ENCODE measurements at places on chromosomes 6 and 20.

GRCh38 chr20:17586250-17586649 lies 16.4 kb downstream of the DSTN start:
- DNase-seq: no peak

DNA sequence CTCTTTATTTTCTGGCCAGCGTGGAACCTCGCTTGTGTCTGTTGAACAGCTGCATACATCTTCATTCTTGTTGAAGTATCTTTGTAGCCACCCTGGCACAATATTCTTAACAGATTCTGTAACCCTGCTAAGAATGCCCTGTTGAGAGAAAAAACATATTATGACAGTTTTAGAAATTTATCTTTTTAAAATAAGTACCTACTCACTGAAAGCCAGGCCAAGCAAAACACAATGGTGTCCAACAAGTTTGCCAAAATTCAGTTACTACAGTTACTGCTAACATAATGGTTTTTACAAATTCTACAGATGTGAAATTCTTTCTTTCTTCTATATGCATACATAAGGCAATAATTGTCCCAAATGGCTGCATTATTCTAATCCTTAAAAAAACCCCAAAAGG lies 18.2 kb downstream of the NUP153 start:
- DNase-seq: no peak

GRCh38 chr6:34584694-34585093 lies 28.6 kb upstream of the SPDEF start:
- no peak for DNase-seq

DNA sequence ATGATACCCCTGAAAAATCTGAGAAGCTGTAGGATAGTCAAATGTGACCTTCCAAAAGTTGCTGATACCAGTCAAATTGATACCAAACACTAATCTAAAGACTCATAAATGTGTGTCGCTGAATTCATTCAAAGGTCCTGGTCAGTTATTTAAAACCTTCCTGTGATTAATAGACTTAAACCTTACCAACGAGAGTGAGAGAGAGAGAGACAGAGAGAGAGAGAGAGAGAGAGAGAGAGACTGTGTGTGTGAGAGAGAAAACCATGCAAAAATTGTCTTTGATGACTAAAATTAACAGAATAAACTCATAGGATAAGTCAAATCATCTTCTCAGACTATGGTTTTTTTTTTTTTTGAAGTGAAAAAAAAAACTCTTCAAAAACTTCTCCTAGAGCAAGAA lies 370.9 kb upstream of the HS3ST5 start:
- DNase-seq: no peak

- no peak for DNase-seq
These were observed 13.2 kb downstream of the GCNT2 start for GRCh38 chr6:10534419-10534762.

DNA sequence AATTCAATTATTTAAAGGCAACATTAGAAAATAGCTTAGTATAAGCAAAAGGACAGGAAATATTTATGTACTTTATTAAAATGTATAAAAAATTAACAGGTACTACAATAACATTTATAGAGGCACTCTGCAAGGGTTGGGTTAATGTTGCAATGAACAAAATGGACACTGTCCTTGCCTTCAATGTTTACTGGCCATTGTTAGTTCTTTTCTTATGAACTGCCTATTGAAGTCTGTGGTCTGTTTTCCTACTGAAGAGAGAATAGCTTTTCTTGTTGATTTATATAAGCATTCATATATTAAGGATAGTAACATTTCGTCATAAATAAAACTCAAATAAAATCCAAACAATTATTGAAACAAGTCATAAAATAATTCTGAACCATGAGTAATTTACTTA lies 135.3 kb upstream of the BEND6 start:
- no peak for DNase-seq

DNA sequence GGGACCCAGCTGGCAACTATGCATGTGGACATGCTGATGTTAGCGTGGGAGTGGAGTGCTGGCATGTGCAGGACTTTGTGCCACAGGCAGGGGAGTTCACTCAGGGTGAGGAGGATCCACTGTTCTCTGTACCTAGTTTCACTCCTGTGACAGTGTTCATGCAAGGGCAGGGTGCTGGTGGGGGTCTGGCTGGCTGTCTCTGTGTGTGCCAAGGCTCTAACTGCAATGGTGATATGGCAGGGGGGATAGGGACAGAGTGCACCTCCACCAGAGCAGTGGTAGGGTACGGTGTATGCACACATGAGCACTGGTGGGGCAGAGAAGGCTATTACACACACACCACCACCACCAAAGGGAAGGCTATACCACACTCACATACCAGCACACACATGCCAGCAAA lies 210.2 kb upstream of the DEFB112 start:
- DNase-seq: no peak

- no peak for DNase-seq
These were observed 24.4 kb upstream of the SLC22A7 start for GRCh38 chr6:43273707-43274106.

GRCh38 chr6:56293781-56294180 lies 46.4 kb upstream of the COL21A1 start:
- no peak for DNase-seq

GRCh38 chr6:138977646-138978167 lies 10.3 kb downstream of the REPS1 start:
- no peak for DNase-seq

GRCh38 chr6:105875974-105876640 lies 210.0 kb upstream of the PRDM1 start:
- no peak for DNase-seq

DNA sequence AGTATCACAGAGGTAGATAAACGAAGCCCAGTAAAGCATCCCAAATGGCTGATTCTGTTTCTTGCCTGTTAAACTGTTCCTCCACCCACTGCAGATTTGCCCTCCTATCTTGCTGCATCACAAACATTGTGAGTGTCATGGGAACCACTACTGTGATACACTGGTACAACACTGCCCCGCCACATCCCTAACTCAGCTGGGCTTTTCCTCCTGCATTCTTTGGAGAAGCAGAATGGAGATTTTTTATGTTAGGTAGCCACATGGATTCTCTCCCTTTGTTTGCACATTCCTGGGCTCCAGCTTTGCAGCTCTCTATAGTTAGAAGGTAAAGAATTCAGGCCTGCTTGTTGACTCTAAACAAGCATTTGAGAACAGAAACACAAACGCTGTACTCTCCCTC lies 234.1 kb downstream of the TMEM242 start:
- DNase-seq: no peak

GRCh38 chr6:110656492-110656891 lies 158.8 kb downstream of the CDK19 start:
- DNase-seq: no peak

- no peak for DNase-seq
These were observed 125.2 kb upstream of the PMEPA1 start for GRCh38 chr20:57835074-57835452.

GRCh38 chr6:63415286-63415685 lies 95.5 kb upstream of the LGSN start:
- DNase-seq: no peak

GRCh38 chr20:16747291-16747811 lies 807 bp upstream of the OTOR start:
- DNase-seq: no peak

DNA sequence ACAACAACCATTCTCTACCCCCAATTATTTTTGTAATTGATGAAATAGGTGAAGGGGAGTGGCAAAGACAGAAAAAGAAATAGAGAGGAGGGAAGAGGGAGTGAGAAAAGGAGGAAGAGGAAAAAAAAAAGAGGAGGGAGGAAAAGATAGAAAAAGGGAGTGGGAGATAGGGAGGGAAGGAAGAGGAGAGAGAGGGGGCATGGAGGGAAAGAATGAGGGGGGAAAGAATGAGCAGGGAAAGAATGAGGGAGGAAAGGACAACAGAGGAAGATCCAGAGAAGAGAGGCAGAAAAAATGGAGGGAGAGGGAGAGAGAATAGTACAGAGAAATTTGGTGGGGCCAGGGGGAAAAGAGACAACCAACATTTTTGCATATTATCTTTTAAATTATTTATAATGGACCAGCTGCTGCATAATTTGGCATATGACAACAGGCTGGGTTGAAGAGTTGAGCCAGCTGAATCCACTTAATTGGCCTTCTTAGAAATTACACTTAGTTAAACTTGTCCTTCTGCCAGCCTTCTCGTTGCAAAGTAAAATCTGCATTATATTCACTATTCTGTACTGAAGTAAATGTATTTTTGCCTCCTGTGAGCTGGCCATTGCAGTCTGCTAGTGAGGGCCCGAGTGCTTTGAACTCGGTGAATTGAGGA lies 101.0 kb downstream of the ARHGAP18 start:
- DNase-seq: no peak

GRCh38 chr6:4102687-4103244 lies 23.8 kb upstream of the FAM217A start:
- DNase-seq: no peak

GRCh38 chr20:53149148-53149889 lies 177.2 kb downstream of the TSHZ2 start:
- DNase-seq: no peak

GRCh38 chr20:62506087-62506486 lies 30.3 kb upstream of the GATA5 start:
- DNase-seq: no peak

GRCh38 chr20:38957235-38957876 lies 4.8 kb upstream of the DHX35 start:
- no peak for DNase-seq

DNA sequence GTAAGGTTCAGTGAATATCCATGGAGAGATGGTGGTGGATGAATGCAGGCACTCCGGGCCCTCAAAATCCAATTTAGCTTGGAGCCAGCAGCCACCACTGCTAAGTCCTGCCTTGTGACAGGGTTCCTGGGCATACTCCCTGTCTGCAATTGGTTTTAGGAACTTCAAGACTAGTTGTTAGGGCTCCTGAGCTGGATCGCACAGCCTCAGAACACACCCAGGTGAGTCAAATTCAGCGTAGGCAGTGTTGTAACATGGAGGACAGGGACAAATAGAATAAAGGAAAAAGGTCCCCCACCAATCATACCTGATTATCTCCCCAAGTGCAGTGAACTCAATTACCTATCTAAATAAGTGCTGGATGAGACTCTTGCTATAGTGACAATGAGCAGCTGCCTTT lies 74.6 kb downstream of the PERP start:
- DNase-seq: no peak

DNA sequence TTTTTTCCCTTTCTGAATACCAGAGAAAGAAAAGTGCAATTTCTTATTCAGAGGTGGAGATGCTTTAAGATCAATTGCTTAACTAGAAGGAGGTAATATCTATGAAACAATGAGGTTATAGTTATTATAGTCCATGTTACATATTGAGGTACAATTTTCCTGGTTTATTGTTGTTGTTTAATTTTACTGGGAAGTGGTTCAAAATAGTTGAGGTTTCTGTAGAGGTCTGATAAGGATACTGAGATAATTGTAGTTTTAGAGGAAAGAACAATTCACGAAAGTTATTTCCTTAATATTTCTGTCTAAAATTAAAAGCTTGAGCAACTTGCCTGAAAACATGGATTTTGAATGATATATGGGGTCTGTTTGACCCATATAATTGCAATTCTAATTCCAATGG lies 51.4 kb downstream of the DOK5 start:
- no peak for DNase-seq

DNA sequence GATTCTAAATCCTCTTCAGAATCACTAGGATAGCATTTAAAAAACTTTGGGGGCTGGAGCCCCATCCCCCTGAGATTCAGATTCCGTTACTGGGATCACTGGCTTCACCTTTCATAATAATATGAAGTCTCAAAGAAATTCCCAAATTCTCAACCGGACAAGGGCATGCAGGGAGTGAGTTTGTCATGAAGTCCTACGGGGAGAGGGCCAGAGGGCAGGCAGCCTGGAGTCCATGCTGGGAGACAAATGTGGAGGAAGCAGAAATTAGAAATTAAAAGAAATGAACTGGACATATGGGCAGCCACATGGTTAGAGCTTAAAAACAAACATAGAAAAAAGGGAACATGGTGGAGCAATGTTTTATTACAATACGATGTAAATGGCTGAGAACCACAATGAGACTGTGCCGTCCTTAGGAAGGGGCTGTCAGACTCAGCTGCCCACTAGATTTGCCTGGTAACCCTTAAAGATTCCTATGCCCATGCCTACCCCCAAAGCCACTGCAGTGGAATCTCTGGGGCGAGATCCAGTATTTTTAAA lies 142.6 kb downstream of the CEBPB start:
- no peak for DNase-seq

DNA sequence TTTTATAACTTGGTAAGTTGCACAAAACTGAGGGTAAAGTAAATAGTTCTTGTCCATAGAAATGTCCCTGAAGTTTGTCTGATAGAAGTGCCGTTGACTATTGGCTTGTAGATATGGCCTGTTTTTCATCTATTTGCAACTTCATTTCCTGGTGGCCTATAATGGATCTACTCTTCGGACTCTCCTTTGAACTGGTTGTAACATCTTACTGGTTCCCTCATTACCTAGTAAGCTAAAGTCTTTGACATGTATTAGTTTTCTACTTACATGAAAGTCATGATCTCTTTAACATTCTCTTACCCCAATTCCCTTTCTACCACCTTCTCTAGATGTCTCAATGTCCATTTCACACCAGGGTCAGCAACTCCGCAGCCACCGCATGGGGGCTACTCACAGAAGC lies 146.3 kb downstream of the GRM4 start:
- no peak for DNase-seq

- no peak for DNase-seq
These were observed 670 bp upstream of the COL11A2 start for GRCh38 chr6:33192671-33193602.

DNA sequence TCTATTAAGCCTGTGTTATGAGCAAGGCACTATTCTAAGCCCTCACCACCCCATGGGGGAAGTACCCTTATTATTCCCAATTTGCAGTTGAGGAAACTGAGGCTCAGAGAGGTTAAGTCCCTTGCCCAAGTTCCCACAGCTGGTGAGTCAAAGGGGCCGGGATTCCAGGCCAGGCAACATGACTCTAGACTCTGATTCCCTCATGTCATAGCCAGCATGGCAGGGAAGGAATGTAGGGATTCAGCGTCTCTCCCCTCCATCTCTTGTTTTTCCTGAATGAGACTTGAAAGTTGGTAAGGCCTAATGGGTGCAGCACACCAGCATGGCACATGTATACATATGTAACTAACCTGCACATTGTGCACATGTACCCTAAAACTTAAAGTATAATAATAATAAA lies 6.7 kb downstream of the C6orf132 start:
- DNase-seq: no peak

DNA sequence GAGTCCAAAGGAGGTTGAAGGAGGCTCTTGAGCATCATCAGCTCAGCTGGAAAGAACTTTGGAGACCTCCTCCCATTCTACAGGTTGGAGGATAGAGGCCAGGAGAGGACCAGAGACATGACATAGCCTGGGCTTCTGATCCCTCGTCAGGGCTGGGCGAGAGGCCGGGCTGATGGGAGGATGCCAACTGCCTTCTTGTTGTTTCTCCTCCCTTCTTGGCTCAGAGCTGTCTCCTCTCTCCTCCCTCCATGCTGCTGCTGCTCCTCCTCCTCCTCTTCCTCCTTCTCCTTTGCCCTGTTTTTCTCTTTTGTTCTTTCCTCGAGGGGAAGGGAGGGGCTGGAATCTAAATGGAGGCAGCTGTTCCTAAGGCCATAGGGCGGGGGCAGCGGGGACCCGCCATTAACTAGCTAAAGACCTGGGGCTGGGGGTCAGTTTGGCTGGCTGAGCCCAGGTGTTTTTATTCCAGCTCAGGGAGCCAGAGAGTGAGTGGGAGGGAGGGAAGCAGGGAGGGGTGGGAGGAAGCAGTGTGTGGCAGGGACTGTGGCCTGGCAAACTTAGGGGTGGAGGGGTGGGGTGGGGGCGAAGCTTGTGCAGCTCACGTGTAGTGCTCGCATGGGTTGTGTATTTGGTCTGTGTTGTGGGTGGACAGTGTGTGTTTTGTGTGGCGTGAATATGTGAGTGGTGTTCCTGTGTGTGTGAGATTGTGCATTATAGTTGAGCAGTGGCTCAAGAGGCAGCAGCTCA lies 84.8 kb downstream of the CD40 start:
- no peak for DNase-seq

Measured in stimulated activated CD4-positive, alpha-beta T cell treated with anti-CD3 and anti-CD28 coated beads, Interleukin-1b, Interleukin-23, amount 100 ng/mL, for 1 hour (primary cell).